ENCODE measurements at places on chromosomes 4 and X.
A peak's percentile ranks its signal among the peaks of the same experiment; 100 is the strongest.

GRCh38 chr4:110626532-110627153 lies 3.8 kb upstream of the PITX2 start:
- no peak for DNase-seq

GRCh38 chr4:2940267-2941137 lies 22.7 kb downstream of the NOP14 start:
- no peak for DNase-seq

DNA sequence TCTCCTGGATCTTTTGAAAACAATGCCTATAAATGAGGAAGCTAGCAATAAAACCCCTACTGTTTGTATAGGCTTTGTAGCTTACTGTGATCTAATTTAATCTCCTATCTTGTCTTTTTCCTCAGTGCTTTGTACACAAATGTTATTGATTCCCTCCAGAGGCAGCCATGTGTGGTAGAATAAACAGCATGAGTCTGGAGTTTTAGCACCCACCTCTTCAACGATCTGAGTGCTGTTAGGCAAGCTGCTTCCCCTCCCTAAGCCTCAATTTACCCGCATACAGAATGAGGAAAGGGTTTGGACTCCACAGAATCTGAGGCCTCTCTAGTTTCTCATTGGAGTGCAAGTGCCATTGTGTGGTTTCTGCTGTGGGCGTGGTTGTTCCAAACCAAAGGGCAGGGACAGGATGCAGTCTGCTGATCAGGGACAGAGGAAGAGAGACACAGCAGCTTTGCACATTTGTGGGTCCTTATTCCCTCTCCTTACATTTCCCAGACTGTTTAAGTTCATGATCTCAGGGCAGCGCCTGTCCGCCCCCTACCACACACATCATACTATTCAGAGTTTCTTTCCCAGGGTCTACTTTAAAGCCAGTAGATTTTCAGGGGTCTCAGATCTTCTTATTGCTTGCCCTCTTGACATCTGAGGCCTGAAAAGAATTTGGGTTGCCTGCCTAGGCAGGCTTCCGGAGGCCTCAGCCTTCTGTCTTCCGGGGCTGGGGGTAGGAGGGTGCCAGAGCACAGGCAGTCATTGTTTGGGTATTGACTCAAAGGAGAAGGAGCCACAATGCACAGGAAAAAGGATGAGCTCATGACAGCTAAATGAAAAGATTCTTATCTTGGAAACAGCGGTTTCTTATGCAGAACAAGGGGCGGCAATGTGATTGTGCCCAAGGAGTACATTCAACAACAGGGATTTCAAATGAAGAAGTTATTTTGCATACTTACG lies 114.9 kb upstream of the TEX13D start:
- no peak for DNase-seq

DNA sequence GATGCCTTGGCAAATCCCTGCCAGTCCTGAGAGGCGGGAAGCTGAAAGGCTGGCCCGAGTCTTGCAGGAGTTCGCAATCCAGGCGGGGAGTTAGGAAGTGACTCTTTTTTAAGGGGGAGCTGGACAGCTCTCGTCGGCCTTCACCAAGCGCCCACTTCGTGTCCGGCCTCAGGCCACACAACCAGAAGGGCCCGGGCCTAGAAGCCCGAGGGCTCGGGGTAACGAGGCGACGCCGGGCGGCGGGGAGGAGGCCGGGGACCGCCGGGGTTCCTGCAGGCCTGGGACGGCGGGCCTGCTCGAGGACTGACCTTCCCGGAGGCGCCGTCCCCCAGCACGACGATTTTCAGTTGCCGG lies 395 bp downstream of the RAB28 start:
- peak; percentile 38 for DNase-seq

- no peak for DNase-seq
These were observed 143.1 kb downstream of the ARSF start for GRCh38 chrX:3184176-3184930.

DNA sequence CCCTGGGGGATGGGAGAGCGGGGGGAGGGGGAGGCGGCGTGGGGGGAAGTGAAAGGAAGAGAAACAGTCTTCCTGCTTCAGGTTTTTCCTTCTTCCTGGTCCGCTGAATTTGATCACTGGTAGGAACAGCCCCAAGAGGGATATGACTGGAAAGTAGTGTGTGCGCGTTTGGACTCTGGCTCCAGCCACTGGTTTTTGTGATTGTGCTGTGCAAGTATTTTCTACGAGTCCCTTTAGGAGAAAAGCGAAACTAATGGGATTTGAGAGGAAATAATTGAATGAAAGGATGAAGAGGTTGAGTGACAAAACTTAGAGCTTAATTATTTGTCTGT lies 836 bp downstream of the PRRG1 start:
- DNase-seq, result no peak

Measured in HS-27A (cell line).